CD8-positive, alpha-beta memory T cell (primary cell): ENCODE measurements at places on chromosomes 2 and 18.

GRCh38 chr2:37436323-37436722 lies 91.9 kb downstream of the QPCT start:
- no peak for DNase-seq

DNA sequence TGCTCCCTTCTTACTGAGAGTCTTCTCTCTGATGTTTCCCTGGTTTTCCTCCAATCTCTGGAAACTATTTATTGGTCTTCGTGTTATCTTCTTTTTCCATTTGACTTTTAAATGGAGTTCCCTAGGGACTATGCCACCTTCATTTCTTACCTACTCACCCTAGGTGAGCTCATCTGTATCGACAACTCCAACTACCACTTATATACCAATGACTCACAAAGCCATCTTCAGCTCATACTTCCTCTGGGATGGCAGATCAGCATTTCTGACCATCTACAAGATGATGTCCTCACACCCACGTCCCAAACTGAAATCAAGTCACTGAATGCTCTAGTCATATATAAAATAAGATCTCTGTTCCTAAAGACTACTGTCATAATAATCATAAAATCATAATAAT lies 40.6 kb downstream of the CFAP210 start:
- no peak for DNase-seq

- no peak for DNase-seq
Observed at GRCh38 chr2:239318790-239319661, 81.8 kb downstream of the HDAC4 start.

- no peak for DNase-seq
Observed at GRCh38 chr2:123596621-123597020, 428.5 kb upstream of the CNTNAP5 start.

DNA sequence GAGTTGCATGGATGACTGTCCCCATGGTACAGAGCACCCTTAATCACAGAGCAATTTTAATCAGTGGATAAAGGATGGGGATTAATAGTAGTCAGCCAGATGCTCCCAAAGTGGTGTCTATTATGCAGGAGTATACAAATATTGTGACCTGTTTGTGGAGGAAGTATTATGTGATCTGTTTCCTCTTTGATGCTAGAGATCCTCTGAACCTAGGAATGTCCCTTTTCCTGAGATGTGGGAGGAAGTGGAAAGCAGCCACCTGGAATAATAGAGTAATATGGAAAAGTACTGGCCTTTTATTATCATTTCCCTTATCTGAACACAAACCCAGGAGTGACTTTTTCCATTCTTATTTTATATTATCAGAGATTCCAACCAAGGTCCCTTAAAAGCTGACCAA lies 94.2 kb upstream of the EFEMP1 start:
- no peak for DNase-seq

DNA sequence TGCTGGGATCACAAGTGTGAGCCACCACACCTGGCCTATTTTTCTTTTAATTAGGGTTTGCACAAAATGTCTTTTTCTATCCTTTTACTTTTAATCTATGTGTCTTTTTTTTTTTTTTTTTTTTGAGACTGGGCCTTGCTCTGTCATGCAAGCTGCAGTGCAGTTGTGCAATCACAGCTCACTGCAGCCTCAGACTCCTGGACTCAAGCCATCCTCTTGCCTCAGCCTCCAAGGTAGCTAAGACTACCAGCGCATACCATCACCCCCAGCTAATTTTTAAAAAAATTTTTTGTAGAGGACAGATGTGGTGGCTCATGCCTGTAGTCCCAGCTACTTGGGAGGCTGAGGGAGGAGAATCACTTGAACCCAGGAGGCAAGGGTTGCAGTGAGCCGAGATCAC lies 27.1 kb downstream of the ADCY3 start:
- DNase-seq, result no peak

DNA sequence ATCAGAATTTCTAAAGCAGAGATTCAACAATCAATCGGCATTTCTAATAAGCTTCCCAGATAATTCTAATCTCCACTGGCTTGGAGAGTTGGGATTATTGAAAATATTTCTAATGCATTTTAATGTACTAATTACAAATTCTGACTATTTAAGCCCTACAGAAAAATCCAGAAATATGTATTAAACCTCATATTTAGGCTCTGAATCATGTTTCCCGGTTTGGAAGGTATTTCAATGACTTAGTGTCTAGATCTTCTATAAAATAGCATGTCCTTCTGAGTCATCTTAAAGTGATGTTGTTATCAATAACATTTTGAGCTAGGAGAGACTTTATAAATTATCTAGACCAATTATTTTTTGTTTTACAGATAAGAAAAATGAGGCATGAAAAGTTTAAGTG lies 258.8 kb upstream of the NRXN1 start:
- no peak for DNase-seq

DNA sequence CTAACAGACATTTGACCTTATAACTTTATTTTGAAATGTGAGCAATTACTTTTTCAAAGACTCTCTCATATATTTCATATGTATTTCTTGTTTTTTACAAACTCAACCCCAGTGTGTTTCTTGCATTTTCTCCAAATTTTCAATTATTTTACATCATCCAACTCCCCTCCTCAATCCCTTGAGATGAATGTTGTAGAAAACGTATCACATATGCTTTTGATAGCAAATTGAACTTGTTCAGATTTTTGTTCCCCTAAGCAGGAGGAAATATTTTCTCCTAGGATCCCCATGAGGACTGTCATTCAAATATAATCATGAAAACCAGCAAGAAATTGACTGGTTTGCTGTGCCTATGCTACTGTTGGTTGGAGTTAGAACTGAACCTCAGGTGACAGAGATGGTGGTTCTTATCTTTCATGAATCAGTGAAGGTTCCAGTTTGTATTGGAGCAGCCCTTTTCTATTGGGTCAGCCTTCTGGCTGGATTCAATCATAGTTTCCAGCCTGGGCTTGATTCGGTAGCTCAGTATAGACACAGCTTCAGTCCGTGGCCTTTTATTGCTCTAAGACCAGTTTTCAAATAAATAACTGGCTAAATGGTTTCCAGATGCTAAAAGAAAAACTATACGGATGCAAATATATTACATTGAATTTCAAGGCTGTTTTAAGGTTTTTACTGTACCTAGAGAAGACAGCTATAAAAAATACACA lies 591.0 kb downstream of the EPHA4 start:
- no peak for DNase-seq

DNA sequence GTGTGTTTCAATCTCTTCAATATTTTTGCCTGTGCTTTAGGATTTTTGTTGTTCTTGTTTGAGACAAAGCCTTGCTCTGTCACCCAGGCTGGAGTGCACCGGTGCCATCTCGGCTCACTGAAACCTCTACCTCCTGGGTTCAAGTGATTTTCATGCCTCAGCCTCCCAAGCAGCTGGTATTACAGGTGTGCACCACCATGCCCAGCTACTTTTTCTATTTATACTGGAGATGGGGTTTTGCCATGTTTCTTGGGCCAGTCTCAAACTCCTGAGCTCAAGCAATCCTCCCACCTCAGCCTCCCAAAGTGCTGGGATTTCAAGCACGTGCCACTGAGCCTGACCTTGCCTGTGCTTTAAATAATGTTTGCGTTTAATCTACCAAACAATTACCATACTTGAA lies 43.1 kb upstream of the DOK6 start:
- no peak for DNase-seq

DNA sequence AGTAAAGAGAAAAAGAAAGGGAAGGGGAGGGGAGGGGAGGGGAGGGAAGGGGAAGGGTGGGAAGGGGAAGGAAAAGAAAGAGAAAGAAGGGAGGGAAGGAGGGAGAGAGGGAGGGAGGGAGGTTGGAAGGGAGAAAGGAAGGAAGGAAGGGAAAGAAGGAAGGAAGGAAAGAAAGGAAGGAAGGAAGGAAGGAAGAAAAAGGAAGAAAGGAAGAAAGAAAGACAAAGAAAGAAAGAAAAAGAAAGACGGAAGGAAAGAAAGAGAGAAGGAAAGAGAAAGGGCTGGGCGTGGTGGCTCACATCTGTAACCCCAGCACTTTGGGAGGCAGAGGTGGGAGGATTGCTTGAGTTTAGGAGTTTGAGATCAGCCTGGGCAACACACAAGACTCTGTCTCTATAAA lies 24.6 kb upstream of the CCNYL1 start:
- no peak for DNase-seq

- no peak for DNase-seq
Observed at GRCh38 chr2:55885127-55885943, 38.2 kb downstream of the EFEMP1 start.

- DNase-seq, result no peak
Observed at GRCh38 chr2:122027510-122028217, 272.2 kb downstream of the TSN start.

- DNase-seq, result no peak
Observed at GRCh38 chr2:7206111-7206810, 289.0 kb downstream of the RNF144A start.

- DNase-seq, result no peak
Observed at GRCh38 chr2:118049816-118050140, 35.9 kb upstream of the CCDC93 start.

GRCh38 chr2:100988630-100989417 lies 13.3 kb upstream of the RPL31 start:
- DNase-seq, result no peak

DNA sequence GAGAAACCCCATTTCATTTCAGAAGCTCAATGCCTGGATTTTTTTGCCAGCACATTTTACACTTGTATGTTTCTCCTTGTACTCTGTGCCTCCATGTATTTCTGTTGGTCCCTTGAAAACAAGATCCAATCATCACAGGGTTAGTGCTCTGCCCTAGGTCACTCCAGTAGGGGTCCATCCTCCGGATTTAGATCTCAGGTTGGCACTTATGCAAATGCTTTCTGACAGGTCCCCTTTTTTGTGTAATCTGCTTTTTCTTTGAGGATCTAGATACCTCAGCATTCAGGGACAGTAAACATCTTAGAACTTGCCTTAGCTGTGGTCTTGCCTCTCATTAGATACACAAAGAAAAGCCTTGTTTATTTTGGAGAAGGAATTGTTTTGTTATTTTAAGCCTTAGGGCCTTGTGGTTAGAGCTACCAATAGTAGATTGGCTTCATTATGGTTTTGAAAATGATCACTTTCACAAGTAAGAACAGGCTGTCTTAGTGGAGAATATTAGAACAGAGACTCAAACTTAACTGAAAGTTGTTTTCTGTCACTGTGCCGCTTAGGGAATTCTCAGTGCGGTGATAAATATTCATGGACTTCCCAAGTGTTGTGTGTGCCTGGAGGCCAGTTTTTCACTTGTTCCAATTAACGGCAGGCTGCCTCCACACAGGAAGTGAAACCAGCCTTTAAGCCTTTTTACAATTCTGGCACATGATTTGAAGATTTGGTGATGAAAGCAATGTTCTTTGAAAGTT lies 7.8 kb downstream of the MERTK start:
- DNase-seq, result no peak

DNA sequence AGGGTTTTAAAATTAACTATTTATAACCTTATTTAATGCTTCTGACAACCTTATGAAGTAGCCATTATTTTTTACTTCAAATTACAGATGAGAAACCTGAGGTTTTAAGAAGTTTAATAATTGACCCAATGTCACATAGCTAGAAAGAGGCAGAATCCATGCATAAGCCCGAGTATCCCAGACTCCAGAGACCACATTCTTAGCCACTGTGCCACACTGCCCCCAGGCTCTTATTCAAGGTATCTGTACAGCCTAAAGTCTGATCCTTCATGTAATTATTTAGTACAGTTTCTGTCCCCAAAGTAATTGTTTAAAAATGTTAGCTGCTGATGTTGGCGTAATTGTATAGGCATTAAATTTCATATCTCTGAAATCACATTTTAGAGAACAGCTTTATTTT lies 124.7 kb upstream of the LRRTM1 start:
- no peak for DNase-seq

GRCh38 chr2:56229397-56230060 lies 45.7 kb downstream of the CCDC85A start:
- DNase-seq, result no peak

- DNase-seq, result no peak
Observed at GRCh38 chr18:35227254-35227653, 13.6 kb upstream of the ZNF397 start.

DNA sequence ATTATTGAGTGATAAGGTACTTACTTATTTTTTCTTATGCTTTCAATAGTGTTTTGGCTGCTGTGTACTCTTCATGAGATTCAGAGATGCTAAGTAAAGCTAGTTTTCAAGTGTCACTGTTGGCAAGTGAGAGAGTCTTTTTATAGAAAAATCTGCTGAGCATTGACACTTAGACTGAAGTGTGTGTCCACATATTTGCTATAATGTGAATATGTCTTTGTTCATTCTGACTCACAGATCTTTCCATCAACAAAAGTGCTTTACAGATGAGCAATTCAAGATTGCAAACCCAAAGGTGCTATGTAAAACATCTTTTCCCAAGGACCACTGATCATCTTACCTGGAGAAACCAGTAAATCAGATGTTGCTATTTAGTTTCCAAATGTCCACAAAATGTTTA lies 410.6 kb upstream of the FIGN start:
- DNase-seq, result no peak

- no peak for DNase-seq
Observed at GRCh38 chr2:98140210-98140609, 53.2 kb downstream of the VWA3B start.

DNA sequence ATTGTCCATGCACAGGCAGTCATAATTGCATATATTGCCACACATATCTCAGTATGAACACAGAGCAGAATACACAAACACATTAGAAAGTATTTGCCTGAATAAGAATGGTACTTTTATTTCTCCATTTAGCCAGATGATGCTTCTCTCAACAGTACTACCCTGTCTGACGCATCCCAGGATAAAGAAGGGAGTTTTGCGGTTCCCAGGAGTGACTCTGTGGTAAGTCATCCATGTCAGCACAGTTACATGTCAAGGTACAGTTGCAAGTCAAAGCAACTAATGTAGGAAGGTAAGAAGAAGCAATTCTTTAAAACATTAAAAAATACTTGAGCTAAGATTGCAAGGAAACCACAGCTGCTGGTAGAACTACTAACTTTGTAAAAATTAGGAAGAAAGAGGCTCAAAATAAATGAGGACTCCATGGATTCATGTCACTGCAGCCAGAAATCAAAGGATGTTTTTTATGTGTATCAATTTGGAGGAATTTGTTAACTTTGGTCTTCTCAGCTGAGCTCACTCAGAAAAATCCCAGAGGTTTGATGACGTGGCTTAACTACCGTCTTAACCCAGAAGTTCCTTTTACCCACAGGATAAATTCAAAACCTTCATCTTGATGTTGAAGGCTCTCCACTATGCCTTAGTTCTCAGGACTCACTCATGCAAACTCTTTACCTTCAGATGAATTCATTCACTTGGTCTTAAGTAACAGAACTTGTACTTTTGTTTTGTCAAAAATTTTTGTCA lies 130.3 kb downstream of the ARHGAP28 start:
- DNase-seq, result no peak
